Activated CD4-positive, alpha-beta T cell treated with anti-CD3 and anti-CD28 coated beads, Interleukin-2, amount 50 U/mL, for 24 hours (primary cell): ENCODE measurements at places on chromosomes 13 and 19.

DNA sequence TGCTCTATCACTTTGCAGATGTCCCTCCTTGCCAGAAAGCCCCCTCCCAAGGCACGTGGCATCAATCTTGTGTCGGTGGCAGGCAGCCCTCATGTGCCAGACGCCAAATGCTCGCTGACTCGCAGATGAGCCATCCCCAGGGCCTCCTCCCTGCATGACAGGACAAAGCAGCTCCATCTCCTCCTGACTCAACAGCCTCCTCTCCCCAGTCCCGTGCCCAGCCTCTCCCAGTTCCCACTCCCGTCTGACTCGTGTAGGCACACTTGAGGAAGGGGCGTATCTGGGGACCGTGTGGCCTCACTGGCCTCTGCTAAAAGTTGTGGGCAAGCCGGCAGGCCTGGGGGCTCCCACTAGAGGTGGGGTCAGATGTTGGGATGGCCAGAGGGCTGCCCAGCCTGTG, 133.6 kb downstream of the STK24 start:
- DNase-seq: no peak

DNA sequence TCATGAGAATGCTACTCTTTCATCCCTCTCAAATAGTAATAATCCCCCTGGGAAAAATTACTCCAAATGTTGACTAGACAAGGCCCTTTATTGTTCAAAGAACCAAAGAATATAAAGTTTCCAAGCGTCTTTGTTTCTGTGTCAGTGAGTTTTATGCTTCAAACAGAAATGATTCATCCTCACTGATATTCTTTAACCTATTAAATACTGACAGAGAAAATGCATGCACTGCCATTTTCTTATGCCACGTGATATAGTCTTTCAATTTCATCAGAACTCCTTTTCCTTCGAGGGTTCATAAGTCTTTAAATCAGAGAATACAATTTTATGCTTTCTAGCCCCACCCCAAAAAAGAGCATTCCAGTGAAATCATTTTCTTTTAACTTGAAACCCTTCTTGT, 211.6 kb downstream of the SHISA2 start:
- DNase-seq: no peak

GRCh38 chr13:27820524-27821482, 28.5 kb downstream of the GSX1 start:
- no peak for DNase-seq

DNA sequence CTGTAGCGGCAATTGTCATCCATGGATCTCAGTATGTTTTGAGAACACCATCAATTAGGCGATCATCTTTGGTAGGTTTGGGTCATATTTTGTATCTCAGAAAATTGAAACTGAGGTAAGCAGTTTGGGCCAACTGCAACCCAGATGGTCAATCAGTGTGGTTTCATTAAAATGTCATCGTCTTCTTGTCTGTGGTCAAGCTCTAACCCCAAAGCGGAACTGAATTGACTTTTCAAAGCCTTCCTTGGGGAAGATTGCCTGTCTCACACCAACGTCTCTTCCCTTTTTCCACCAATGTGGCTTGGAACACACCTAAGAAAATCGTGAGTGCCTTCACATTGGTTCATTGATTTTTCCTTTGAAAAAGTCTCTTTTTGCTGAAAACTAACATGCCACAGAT, 56.3 kb upstream of the UBAC2 start:
- no peak for DNase-seq

DNA sequence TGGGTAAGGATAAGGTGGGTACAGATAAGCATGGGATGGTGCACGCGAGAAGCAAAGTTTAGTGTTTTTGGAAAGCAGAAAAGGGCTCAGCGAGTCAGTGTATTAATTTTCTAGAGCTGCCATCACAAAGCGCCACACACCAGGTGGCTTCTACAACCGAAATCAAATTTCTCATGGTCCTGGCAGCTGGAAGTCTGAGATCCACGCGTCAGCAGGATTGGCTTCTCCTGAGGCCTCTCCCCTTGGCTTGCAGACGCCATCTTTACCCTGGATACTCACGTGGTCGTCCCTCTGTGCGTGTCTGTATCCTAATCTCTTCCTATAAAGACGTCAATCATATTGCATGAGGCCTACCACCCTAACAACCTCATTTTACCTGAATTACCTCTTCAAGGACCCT, 51.5 kb upstream of the USP29 start:
- no peak for DNase-seq

- no peak for DNase-seq
Measured at GRCh38 chr13:90414691-90415596, 932.5 kb upstream of the MIR17HG start.

DNA sequence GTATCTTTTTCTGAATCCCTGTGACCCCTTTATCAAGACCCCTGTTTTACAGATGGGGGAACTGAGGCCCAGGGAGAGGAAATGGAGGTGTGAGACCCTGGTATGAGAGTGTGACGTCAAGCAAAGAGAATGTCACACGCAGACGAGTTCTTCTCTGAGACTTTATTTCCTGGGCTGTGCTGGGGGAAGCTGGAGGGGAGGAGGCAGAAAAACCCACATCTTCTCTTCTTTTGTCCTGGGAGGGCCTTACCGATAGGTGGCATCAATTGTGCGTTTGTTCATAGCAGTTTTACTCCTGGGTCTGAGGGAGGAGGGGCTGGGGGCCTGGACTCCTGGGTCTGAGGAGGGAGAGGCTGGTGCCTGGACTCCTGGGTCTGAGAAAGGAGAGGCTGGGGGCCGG, 4.9 kb upstream of the KLK15 start:
- no peak for DNase-seq

DNA sequence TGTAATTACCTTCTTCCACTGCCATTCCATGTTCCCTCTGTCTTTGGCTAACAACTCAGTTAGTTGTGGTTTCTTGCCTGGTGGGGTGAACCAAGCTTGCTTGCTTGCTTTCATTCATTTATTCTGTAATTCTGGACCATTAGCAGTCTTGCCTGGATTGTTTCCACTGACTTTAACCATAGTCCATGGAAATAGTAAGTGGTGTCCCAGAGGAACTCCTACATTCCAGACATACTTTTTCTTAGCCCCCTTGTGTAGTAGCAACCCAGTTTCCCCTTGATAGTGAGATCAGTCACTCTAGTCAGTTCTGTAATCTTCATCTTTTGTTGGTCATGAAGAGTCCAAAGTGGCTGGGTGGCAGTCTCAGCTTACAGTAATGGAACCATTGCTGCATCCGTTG, 23.2 kb downstream of the PDS5B start:
- DNase-seq: no peak

- DNase-seq: no peak
Measured at GRCh38 chr19:32661318-32661717, 13.7 kb downstream of the ANKRD27 start.

- DNase-seq: no peak
Measured at GRCh38 chr13:97174638-97175037, 47.5 kb upstream of the MBNL2 start.

GRCh38 chr13:97295283-97296182, 73.4 kb downstream of the MBNL2 start:
- DNase-seq: no peak

DNA sequence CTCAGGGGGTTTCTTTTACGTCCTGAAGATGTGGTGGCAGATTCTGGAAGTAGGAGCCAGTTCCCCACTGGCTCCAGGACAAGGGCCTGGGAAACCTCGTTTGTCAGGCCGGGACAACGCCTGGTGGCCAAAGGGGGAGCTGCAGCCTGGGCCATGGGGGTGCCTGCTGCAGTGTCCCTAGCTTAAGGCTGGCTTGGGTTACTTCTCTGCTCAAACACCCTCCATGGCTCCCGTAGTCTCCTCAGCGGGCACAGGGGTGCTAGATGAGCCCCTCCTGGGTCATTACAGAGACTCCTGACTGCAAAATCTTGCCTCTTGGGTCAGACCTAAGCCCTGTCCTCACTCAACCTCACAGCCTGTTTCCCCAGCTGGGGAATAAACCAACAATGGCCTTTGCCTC, 14.7 kb downstream of the CILP2 start:
- DNase-seq: no peak

- no peak for DNase-seq
Measured at GRCh38 chr19:47545061-47545948, 27.6 kb downstream of the ZNF541 start.
